Natural killer cell treated with Interleukin-12 subunit alpha and Interleukin-12 subunit beta and Interleukin-15 and Interleukin-18, amount 100 ng/mL, for 72 hours (primary cell): ENCODE measurements at places on chromosomes 3 and 15. TPM values are rescaled to one million over a fixed set of nuclear protein-coding genes. Genes with fewer than 3 reads are reported as not detected.

Gene TMA7
- total RNA-seq, result 202 TPM

Gene ACAN
- total RNA-seq, result 0.05 TPM

DNA sequence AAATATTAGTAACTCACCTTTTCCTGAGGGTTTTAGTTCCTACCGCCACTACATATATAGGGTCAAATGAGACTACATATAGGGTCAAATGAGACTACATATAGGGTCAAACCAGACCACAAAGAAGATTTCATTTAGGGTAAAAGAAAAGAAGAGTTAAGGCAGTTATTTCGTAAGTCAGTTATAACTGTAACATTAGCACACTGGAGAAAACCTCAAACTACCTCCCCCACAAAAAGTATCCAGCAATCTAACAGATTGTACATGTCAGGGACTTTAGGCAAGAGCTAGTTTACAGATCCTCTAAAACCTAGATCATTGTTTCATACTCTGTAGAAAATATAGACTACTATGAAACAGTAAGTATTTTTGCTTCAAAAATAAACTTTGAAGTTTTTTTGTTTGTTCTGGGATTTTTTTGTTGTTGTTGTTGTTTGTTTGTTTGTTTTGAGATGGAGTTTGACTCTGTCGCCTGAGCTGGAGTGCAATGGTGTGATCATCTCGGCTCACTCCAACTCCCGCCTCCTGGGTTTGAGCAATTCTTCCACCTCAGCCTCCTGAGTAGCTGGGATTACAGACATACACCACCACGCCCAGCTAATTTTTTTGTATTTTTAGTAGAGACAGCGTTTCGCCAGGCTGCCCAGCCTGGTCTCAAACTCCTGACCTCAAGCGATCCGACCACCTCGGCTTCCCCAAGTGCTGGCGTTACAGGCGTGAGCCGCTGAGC is 92.4 kb upstream of the CGNL1 start:
- peak overlapping the region; percentile 56 for H3K27ac ChIP-seq
- peaks cover 14% of the 10 kb centered on the region for H3K36me3 ChIP-seq
- peaks cover 7% of the 10 kb centered on the region for H3K4me1 ChIP-seq
- H3K27me3 ChIP-seq, result no peaks in the 10 kb centered on the region

GRCh38 chr15:54208786-54209185 is 230.5 kb downstream of the UNC13C start:
- DNase-seq, result no peak
- H3K27me3 ChIP-seq, result no peaks in the 10 kb centered on the region
- H3K36me3 ChIP-seq, result no peaks in the 10 kb centered on the region
- H3K4me3 ChIP-seq, result no peak overlapping the region
- H3K27ac ChIP-seq, result no peak overlapping the region

GRCh38 chr3:134576426-134576825 is 74.4 kb downstream of the KY start:
- H3K27ac ChIP-seq, result no peak overlapping the region
- no peaks in the 10 kb centered on the region for H3K4me1 ChIP-seq
- no peaks in the 10 kb centered on the region for H3K27me3 ChIP-seq
- no peaks in the 10 kb centered on the region for H3K36me3 ChIP-seq
- no peak overlapping the region for H3K4me3 ChIP-seq

DNA sequence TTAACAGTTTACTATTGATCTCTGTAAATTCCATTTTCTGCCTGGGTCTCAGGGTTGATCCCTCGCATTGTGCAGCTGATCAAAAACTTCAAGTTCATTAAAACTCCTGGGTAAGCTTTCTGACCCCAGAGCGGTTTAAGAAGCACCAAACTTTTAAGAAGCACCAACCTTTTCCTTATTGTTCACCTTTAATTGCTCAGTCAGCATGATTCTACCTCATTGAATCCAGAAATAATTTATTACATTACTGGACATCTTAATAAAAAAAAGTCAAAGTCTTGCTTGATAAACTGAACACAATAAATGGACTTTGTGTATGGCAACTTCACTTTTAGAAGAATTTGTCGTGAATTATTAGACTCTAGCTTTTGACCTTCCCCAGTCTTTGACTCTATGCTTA is 46.9 kb downstream of the HDGFL3 start:
- peaks cover 23% of the 10 kb centered on the region for H3K36me3 ChIP-seq
- no peak overlapping the region for H3K4me3 ChIP-seq
- no peak overlapping the region for H3K27ac ChIP-seq
- no peak for DNase-seq
- H3K27me3 ChIP-seq, result no peaks in the 10 kb centered on the region

DNA sequence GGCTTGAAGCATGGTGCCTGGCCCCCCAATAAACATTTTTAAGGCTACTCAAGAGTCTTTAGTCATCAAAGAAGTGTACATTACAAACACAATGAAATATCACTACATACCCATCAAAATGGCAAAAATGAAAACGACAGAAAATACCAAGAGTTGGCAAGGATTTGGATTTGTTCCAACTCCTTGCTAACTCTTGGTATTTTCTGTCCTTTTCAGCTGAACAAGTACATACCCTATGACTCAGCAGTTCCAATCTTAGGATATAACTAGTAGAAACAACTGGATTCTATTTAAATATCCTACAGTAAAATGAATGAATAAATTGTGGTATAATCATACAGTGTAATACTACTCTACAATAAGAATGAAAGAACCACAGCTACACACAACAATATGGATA is 25.1 kb upstream of the GABPB1 start:
- peaks cover 18% of the 10 kb centered on the region for H3K4me1 ChIP-seq
- no peak overlapping the region for H3K4me3 ChIP-seq
- H3K27me3 ChIP-seq, result peaks cover 3% of the 10 kb centered on the region
- no peaks in the 10 kb centered on the region for H3K36me3 ChIP-seq

DNA sequence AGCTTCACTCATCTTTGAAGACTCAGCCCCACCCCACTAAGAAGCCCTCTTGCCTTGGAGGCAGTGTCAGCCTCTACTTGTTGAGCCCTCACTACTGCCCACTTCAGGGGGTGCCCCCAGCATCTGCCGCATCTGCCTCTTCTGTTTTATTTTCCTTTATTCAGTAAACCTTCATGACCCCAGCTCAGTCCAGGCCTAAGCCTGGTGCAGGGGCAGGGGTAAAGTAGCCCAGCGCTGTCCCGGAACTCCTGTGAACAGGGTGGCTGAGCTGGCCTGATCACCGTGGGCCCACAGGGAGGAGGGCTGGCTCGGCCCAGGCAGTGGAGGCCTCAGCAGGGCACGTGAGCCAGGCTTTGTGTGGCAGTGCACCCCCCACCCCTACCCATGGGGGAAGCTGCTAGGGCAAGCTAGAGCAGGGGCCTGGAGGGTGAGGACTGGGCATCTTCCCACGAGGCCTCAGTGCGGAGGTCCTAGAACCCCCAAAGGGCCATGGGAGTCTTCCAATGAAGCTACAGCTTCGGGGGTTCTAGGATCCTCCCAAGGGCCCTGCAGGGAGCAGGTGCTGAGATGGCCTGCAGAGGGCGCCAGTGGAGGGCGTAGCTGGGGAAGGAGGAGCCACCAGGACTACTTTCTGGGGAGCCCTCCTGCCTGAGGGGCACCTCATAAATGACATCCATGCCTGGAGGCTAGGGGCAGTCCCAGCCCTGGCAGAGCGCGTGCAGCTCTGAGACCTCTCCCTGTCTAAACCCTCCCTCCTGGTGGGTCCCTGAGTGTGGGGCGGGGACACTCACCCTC is 36.0 kb downstream of the TSPAN3 start:
- H3K27ac ChIP-seq, result peak overlapping the region; percentile 61
- no peaks in the 10 kb centered on the region for H3K36me3 ChIP-seq
- no peaks in the 10 kb centered on the region for H3K27me3 ChIP-seq

DNA sequence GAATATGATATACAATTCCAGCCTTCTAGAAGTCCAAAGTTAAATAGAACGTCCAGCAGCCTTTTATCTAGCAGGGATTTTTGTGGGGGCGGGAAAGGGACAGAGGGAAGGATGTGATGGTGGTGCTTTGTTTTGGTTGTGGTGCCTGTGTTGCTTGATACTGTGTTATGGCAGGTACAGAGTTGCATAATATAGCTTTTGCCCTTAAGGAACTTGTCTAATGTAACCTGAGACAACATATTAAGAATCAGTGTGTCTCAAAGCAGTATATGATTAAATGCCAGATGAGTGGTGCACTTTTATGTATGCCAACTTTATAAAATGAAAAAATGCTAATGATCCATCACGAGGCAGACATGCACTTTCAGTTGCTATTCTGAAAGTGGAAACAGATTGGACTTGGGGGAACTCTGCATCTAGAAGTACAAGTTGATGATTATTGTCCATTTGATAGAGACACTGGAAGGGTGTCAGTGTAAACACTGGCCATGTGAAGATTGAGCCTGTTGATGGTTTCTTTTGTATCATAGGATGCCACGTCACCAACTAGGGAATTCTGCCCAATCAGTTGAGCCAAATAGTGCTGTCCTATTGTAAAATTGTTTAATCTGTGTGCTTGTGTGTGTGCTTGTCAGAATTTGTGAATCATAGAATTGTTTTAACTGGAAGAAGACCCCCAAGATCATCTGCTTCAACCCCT is 23.0 kb downstream of the NEO1 start:
- DNase-seq, result no peak
- no peak overlapping the region for H3K27ac ChIP-seq
- H3K4me3 ChIP-seq, result no peak overlapping the region
- peaks cover 3% of the 10 kb centered on the region for H3K27me3 ChIP-seq
- no peaks in the 10 kb centered on the region for H3K4me1 ChIP-seq
- H3K36me3 ChIP-seq, result no peaks in the 10 kb centered on the region

DNA sequence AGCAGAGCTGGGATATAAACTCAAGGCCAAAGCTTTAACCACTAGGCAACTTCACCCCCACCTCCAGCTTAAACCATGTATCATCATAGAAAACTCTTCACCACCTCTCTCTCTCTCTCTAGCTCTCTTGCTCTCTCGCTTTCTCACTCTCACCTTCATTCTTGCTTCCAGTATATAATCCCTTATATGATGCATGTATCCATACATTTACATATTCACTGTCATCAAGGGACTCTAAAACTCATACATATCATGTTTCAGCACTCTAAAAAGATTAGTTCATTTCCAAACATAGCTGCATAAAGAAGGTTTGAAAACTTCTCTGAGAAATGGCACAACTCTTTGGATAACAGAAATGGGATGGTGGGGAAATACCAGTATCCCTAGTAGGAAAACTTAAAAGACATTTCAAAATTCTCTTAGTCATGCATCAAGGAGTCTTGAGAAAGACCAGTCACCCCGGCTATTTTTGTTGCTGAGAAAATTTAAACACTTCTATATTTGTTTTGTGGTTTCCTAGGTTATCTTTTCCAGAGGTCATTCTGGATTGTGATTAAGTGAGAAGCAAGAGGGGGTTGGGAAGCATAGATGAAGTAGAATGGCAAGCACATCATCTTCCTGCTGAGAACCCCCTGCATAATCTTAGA is 447.8 kb upstream of the THBS1 start:
- peaks cover 23% of the 10 kb centered on the region for H3K27me3 ChIP-seq
- no peaks in the 10 kb centered on the region for H3K36me3 ChIP-seq
- no peak overlapping the region for H3K27ac ChIP-seq
- H3K4me3 ChIP-seq, result no peak overlapping the region

DNA sequence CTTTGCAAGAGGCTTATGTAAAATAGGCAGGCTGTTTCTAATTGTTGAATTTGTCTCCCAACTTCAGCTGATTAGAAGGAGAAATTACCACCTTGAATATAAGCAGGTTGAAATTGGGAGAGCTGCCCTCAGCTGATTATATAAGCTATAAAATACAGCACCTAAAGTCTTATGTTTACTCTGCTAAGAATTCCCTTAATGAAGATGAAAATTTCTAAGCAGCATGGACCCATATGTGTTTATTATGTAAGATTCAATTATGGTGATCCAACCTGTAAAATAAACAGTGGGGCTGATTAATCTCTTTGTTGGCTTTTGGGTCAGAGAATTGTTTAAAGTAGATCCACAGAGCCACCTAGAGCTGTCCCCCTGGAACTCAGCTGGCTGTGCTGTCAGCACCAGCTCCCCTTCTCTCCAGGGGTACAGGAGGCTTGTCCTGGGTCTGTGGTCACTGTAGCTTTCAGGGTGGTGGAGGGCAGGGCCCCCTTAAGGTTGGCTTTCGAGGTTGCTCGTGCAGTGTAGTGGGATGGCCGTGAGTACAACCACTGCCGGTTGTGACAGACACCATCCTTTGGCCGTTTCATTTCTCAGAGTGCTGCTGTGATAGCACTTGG is 9.5 kb downstream of the SLCO3A1 start:
- no peaks in the 10 kb centered on the region for H3K27me3 ChIP-seq
- DNase-seq, result no peak
- peaks cover 68% of the 10 kb centered on the region for H3K4me1 ChIP-seq
- H3K27ac ChIP-seq, result no peak overlapping the region

- H3K27ac ChIP-seq, result no peak overlapping the region
- DNase-seq, result no peak
- peaks cover 9% of the 10 kb centered on the region for H3K4me1 ChIP-seq
- no peaks in the 10 kb centered on the region for H3K27me3 ChIP-seq
- H3K36me3 ChIP-seq, result peaks cover under 1% of the 10 kb centered on the region
- peak overlapping the region; percentile 27 for H3K4me3 ChIP-seq
These were observed 16.4 kb downstream of the MYL3 start for GRCh38 chr3:46846624-46847542.

DNA sequence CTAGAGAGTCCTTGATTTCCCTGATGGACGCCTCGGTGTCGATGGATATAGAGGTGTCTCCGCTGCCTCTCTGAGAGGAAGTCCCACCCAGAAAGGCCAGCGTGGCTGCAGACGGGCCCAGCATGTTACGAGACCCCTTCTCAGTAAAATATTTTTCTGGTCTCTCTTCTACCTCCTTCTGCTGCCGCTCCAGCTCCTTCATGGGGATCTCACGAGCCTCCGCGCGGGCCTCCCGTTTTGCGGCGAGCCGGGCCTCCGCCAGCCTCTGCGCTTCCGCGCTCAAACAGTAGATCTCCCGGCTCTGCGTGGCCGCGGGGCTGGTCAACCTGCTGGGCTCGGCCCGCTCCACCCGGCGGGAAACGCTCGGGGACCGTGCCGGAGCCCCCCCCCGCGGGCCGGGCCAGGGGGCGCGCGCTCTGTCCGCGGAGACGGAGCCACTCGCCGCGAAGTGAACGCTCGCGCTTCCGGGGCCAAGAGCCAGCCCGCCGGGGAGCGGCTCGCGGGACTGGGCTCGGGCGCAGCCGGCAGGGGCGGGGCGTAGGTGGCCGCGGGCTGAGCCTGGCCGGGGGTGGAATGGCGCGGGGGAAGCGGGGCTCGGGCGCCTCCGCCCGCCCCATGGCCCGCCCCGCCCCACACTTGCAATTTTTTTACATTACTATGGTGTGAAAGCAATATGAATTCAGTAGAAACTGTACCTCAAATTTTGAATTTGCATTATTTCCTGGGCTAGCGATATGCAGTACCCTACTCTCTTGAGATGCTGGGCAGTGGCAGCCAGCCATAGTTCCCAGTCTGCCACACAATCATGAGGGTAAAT is 10.2 kb upstream of the KCNMB3 start:
- peaks cover 17% of the 10 kb centered on the region for H3K4me1 ChIP-seq
- peak overlapping the region; percentile 70 for H3K4me3 ChIP-seq
- peaks cover 19% of the 10 kb centered on the region for H3K36me3 ChIP-seq
- peak; percentile 88 for DNase-seq
- H3K27me3 ChIP-seq, result peaks cover 11% of the 10 kb centered on the region

DNA sequence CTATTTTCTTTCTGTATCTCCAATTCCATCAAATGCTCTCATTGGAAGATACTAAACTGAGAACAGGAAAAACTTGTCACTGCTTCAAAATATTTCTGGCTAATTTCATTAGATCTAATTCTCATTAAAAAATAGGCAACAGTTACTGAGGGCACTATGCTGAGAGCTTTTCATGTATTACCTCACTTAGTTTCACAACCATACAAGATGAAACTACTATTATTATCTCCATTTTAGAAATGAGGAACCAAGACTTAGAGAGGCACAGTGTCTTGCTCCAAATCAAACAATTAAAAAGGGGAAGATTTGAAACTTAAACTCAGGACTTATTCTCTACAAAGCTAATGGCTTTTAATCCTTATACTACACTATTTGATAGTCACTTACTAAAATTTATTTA is 7.2 kb upstream of the OTOL1 start:
- H3K27ac ChIP-seq, result no peak overlapping the region
- H3K36me3 ChIP-seq, result no peaks in the 10 kb centered on the region
- H3K27me3 ChIP-seq, result peaks cover 7% of the 10 kb centered on the region
- no peak for DNase-seq
- H3K4me1 ChIP-seq, result no peaks in the 10 kb centered on the region
